ENCODE measurements at places on chromosomes 6 and 20. TPM values are rescaled to one million over a fixed set of nuclear protein-coding genes. Genes with fewer than 3 reads are reported as not detected.

- DNase-seq = no peak
These were observed 311.6 kb upstream of the ECI2 start for GRCh38 chr6:4446982-4447381.

The ABHD16B gene
- total RNA-seq = not detected

- DNase-seq = no peak
These were observed at the start of gene BMP5 for GRCh38 chr6:55875400-55875799. Gene BMP5 (minus strand): TSS chr6:55875590. CDS start chr6:55874865, 725 bp downstream.

DNA sequence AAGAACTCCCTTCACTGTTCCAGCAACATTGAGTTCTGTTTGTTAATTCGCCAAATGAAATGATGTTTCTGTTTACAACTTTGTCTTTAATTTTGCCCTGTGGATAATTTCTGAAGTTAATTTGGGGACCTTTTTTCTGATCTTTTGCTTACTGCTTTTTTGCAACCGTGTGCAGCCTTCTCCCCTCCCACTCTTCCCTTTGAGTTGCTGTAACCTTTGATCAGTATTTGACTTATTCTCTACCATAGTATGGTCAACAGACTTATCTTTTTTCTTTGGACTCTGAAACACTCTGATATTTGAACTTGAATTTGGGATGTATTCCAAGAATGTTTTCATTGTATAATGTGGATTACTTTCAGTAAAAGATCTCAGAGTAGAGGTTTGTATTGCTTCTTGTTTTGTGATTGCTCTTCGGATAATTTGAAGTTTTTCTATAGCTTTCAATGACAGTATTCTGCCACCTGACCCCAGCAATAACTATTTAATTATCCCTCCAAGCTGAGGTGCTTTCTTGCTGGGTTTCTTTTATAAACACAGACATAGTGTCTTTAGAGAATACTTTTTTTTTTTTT is 46.2 kb downstream of the LRRN4 start:
- no peak for DNase-seq

DNA sequence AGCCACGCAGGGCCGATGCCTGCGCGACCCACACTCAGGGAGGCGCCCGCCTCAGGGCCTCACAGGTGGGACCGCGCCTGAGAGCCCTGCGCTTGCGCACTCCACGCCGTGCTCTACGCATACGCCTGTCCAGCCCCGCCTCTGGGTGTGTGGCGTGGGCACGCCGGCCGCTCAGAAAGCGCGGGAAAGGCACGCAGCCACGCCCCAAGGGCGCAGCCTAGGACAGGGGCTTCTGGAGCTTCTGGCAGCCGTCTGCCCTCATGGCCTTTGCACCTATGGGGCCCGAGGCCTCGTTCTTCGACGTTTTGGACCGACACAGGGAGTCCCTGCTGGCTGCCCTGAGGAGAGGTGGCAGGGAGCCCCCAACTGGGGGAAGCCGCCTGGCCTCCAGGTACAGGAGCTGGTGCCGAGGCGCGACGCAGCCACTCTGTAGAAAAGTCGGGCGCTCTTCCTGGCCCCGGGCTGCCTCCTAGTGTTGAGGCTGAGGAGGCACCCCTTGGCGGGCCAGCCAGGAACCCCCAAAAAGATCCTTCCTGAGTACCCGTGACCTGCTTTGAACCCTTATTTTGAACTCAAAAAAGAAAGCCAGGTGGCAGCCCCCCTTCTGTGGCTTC is at the start of gene SPO11:
TSS of gene SPO11 (plus strand) at position 196 of the 614 bp plus-strand sequence. CDS start at position 261, 65 bp downstream.
- DNase-seq = no peak

GRCh38 chr6:150915131-150915879 is 49.8 kb downstream of the MTHFD1L start:
- no peak for DNase-seq

- DNase-seq = no peak
These were observed 89.2 kb downstream of the THBS2 start for GRCh38 chr6:169164451-169164850.

The SOBP gene
- 0.22 TPM for total RNA-seq

The MCCD1 gene
- total RNA-seq = not detected

Measured in PC-9 (cell line).